ENCODE measurements at places on chromosomes 7 and 10. TPM values are rescaled to one million over a fixed set of nuclear protein-coding genes. Genes with fewer than 3 reads are reported as not detected.

GRCh38 chr10:15262036-15262713 lies 93.7 kb upstream of the NMT2 start:
- peak; percentile 67 for DNase-seq

DNA sequence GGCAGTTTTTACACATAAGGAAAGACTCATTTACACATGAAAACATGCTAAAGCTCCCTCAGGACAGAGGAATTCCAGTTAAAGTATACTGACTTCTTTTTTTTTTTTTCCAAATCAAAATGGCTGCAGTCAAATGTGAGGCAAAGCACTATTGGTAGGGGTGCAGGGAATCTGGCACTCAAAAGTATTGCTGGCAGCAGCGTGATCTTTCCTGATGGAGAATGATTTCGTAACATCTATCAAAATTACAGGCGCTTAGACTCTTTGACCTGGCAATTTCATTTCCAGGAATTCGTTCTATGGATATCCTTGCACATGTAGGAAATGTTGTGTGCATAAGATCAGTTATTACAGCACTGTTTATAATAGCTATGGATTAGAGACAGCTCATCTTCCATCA lies 65.7 kb downstream of the VSTM4 start:
- no peak for DNase-seq

- DNase-seq = no peak
These were observed 44.2 kb upstream of the ADAM12 start for GRCh38 chr10:126432507-126432906.

GRCh38 chr10:100896876-100897461 lies 15.8 kb upstream of the SLF2 start:
- DNase-seq = no peak

DNA sequence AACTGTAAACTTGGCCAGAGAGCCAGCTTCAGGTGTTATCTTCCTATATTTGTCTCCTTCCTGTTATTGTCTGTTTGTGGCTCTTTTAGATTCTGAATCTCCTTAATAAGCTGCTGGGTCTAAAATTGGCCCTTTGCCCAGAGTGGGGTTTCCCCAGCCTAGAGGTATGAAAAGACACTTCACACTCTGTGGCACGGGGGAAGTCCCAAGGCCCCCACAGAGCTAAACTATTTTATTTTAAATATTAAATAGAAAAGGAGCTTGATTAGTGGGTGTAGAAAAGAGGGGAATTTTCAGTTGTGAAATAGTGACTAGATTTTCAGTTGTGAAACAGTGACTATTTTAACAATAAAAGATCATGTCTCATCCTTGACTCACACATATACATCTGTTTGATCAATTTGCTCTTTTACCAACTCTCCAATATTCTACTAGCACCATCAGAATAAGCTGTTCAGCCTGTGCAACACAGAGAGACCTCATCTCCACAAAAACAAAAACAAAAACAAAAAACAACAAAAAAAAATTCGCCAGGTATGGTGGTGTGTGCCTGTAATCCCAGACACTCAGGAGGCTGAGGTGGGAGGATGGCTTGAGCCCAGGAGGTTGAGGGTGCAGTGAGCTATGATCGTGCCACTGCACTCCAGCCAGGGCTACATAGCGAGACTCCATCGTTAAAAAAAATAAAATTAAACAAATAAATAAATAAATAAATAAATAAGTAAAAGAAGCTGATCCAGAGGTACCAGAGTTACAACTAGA lies 24.9 kb upstream of the ADO start:
- DNase-seq = no peak

- no peak for DNase-seq
These were observed 231.1 kb upstream of the PRKCQ start for GRCh38 chr10:6811153-6811552.

DNA sequence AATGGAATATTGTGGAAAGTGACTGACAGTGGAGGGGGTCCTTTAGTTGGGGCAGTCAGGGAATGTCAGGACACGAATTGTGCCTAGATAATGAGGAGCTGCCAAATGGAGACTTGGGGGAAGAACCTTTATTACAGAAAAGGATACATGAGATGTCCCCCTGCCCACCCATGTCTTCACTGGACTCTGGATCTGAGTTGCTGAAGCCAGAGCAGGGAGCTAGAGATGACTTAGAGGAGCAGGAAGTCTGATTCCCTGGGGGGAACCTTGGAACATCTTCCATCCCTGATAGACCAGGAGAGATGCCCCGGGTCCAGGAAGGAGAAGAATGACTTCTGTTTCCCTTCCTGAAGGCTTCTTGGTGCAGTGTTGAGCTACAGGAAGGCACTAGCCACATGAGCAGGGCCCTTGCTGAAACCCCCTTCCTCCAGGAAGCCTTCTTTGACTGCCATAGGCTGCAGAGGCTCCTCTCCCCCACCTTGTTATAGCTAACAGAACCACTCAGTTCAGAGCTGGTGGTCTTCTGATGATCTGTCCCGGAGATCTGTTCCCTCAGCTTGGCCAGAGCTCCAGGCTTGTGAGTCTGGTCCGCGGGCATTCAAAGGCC lies 747 bp upstream of the NEURL1 start:
- DNase-seq = no peak

GRCh38 chr10:70352401-70353097 lies 29.9 kb downstream of the LRRC20 start:
- DNase-seq = no peak

DNA sequence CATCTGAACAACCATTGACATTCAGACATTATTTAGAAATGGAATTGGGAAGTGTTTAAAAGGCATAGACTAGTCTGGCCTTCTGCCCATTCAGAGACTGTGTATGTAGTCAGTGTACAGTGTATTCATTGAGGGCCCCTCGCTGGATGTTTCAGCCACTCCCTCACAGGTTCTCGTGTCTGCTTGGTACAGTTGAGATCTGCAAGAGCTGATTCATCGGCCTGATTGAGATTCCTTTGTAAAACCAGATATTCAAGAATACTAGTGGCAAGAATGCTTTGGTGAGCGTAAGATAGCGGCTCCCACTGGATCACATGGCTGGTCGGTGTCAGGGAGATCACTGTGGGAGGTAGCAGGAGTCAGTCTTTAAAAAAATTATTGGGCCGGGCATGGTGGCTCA lies 119.5 kb downstream of the TCF7L2 start:
- no peak for DNase-seq

DNA sequence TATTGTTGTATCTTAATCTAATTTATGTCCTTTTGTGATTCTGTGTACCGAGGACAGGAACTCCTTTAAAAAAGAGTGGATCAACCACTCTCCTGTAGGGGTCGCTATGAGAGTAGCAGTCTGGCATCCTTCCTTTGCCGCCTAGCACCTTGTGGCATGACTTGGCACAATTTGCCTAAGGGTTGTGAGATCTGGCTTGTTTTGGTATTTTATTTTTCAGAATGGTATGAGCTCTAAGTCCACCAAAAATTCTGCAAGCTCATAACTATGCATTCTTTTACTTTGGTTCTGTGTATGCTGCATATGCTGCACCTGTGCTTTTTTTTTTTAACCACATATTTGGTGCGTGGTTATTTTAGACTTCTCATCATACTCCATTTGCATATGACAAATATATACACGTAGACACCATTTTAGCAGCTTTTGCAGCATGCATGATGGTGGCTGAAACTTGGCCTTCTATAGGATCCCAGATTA lies 112.8 kb downstream of the CDK14 start:
- DNase-seq = no peak

- DNase-seq = no peak
These were observed 130.4 kb upstream of the HPS1 start for GRCh38 chr10:98577168-98577567.

The SFXN4 gene
- 59.7 TPM for polyA plus RNA-seq

The CDHR1 gene
- 0.47 TPM for polyA plus RNA-seq

The PRRT4 gene
- polyA plus RNA-seq = not detected

The TAS2R5 gene
- polyA plus RNA-seq = not detected

The POLR2J2 gene
- 0.62 TPM for polyA plus RNA-seq
